SW480 (cell line): ENCODE measurements at places on chromosomes 12 and 14.

DNA sequence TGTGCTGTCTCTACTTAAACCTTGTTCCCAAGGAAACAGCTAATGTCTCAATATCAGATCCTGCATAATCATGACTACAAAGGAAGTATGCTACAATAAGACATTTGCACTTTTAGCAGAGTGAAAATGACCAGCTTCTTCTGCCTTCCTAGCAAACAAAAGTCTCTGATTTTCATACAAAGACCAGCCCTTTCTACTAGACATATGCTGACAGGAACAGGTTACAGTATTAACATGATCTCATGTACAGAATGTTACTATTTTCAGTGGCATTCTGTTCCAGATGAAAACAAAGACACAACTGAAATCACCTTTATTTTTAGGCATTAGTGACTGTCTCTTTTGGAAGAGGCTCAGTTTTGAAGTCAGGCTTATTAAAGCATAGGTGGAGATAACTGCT lies 228.6 kb downstream of the MED13L start:
- DNase-seq = no peak

DNA sequence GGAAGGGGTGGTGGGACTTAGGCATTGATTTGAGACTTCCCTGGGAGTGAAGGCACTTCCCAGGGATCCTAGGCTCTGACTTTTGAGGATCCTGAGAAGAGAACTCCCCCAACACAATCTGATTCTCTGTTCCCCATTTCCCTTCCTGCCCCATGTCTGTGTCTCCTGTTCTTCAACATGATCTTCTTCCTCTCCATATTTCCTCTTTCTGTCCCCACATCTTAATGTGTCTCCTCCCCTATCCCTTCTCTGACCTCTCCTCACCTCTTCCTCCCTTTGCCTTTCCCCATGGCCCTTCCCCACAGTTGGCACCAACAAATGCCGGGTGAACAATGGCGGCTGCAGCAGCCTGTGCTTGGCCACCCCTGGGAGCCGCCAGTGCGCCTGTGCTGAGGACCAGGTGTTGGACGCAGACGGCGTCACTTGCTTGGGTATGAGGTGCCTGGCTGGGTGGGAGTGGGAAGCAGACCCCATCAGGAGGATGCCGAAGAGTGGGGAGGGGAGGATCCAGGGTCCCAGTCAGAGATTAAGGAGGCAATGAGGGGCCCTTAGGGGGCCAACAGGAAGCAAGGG lies 15.2 kb upstream of the LRP1-AS start:
- DNase-seq = no peak

DNA sequence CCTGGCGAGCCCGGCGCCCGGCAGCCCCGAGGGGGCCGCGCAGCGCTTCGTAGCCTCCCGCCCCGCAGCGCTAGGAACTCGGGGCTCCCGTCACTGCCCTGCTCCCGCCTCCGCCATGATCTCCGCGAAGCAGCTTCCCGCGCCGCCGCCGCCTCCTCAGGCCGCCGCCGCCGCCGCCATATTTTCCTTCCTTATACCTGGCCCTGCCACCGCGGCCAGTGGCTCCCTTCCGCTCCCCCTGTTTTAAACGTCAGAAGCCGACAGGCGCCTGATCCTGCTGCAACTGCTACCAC lies 286 bp downstream of the PPP4R3A start:
- DNase-seq = no peak

DNA sequence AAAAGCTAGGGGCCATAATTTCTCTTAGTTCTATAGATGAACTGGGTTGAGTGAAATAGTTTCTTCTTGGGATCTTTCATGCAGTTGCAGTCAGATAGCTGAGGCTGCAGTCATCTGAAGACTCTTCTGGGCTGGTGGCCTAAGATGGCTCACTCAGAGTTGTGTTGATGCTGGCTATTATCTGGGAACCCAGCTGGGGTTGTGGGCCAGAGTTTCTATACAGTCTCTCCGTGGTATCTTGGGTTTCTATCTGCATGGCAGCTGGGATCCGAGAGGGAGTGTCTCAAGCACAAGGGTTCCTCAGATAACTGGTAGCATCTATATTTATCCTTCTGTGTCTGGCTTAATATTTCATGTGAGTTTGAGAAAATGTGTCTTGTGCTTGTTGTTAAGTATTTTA lies 21.1 kb downstream of the AVPR1A start:
- DNase-seq = no peak

DNA sequence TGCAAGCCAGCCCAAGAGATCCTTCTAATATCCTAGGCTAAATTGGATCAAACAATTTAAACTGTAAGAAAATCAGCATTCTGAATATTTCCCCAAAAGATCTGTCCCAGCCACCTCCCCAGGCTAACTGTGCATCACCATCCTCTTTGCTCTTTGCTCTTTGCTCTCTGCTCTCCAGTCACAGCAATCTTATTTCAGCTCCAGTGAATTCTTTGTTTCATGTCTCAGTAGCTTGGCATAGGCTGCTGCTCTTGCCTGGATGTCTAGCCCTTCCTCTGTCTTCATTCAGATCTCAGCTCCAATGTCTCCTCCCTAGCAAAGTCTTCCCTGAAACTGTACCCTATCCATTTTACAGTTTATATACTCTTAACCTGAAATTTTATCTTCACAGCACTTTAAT lies 399.8 kb upstream of the USP15 start:
- no peak for DNase-seq

GRCh38 chr12:103933237-103933636 lies 3.0 kb downstream of the HSP90B1 start:
- no peak for DNase-seq

- DNase-seq = no peak
These were observed 862 bp downstream of the KLRB1 start for GRCh38 chr12:9606736-9607372.
